Breast epithelium (tissue), 4 donors: ENCODE measurements at places on chromosomes 5 and 9. TPM values are rescaled to one million over a fixed set of nuclear protein-coding genes. Genes with fewer than 3 reads are reported as not detected.

The COL5A1 gene
- total RNA-seq, result 17.0 TPM

The C9orf152 gene
- total RNA-seq, result not detected

The IFNW1 gene
- total RNA-seq, result not detected

The OR1L6 gene
- not detected for total RNA-seq

The ADGRD2 gene
- 2.9 TPM for total RNA-seq

The OR1N2 gene
- total RNA-seq, result not detected

- no peak for DNase-seq
Measured at GRCh38 chr5:153719324-153719723, 228.9 kb downstream of the GRIA1 start.

DNA sequence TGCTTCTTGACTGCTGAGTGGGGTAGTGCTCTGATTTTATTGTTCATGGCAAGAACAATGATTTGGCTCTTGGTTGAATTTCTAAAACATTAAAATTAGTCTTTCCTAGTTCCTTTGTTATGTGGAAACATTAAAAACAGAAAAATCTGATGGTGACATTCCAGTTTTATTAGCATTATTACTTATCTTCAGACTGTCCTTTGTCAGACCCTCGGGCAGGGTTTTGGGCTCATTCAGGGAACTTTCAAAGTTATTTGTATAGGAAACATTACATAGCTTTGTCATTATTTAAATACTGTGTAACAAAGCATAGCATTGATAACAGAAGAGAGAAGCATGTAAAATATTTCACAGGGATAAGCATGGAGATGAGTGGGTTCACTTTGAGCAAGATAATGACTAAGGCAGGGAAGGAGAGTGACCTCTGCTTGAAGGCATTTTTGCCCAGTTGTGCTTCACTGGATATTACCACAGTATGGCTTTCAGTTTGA is 119.9 kb downstream of the KDM4C start:
- DNase-seq, result no peak
